Kidney (tissue), 22 donors: ENCODE measurements at places on chromosomes 12 and 14.

DNA sequence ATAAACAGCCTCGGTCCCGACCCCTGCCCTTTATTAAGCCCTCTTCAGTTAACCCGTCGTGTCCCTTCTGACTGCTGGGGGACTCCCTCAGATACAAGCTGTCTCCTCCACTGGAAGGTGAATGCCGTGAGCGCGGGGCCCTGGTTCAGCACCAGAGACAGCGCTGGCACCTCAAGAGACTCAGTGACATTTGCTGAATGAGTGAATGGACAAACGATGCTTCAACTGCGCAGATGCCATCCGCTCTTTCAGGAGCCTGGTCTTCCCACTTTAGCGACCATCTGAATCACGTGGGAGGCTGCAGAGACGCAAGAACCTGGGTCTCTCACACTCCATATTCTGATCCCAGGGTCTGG is 92.6 kb upstream of the SFSWAP start:
- no peak for DNase-seq

- no peak for DNase-seq
Observed at GRCh38 chr12:52806821-52807543, 6.9 kb downstream of the KRT4 start.

GRCh38 chr12:21155522-21156351 is 24.7 kb downstream of the SLCO1B1 start:
- DNase-seq = no peak

- no peak for DNase-seq
Observed at GRCh38 chr14:35412272-35413056, 7.9 kb upstream of the NFKBIA start.

GRCh38 chr14:37641117-37641516 is 45.7 kb downstream of the TTC6 start:
- no peak for DNase-seq

DNA sequence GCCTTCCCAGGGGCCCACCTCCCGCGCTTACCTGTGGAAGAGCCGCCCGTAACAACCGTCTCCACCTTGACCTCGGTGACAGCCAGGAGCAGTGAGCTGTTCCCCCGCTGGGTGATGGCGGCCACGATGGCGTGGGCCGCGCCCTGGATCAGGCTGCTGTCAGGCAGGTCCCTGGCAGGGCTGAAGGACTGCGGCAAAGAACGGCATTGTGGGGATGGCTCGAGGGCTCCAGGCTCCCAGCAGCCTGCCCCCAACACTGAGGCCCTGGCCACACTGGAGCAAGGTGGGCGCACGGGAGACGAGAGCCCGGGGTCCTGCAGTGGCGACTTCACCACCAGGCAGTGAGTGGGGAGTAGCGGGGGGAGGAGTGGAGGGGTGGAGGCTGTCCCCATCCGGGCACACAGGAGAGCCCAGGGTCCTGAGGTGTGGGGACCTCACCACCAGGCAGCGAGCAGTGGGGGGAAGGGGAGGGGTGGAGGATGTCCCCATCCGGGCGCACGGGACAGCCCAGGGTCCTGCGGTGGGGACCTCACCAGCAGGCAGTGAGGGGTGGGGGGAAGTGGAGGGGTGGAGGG is 25.0 kb downstream of the JAG2 start:
- DNase-seq = no peak

DNA sequence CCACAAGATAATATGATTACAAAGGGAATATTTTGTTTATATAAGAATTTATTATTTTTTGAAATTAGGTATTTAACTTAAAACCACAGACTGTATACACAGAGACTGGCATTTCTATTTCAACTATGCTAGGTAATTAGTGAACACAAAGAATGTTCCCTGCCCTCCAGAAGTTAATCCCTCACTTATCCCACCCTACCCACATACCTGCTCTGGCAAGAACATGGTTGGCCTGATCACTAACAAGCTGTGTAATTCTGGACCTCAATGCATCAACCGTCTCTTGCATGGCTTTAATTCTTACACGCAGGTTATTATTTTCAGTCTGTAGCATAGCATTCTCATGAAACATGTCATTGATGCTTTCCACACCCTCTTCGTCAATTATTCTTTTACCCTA is 85.9 kb downstream of the KIF21A start:
- no peak for DNase-seq

GRCh38 chr14:69606258-69607184 is 4.9 kb upstream of the SUSD6 start:
- no peak for DNase-seq

DNA sequence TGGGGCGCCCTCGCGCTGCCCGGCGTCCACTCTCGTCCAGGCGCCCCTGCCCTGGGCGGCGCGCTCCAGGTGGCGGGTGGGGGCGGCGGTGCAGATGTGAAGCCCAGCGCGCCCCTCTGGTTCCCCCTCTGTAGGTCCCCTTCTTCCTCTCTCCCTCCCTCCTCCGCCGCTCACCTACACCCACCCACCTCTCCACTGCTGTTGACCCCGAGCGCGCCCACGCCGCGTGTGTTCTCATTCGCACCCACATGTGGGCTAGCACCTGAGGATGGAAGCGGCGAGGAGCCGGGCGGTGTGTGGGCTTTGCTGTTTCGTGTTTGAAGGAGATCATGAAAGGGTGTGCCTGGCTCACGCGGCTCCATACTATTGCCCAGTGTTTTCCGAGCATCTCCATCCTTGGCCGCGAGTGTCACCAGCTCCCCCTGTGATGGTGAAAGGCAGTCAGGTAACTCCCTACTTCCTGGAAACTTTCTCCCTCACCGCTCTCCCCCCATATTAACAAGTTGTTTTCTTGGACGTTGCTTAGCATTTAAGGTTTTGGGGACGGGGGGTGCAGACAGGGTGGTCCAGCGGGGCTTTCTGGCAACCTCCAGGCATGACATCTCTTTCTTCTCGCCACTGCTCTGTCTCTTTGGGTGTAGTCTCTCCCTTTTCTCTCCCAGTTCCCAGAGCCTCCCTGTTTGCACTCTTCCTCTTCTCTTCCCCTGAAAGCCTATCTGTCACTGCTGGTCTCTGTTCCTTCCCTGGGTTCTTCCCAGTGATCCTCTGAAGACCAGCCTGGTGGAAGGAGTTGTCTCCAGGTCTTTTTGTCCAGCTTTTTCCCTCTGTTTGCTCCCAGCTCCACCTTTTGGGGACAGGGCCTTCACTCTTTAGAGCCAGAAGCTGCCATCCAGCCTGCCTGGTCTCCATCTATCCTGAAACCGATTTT is 1.6 kb downstream of the CACNA1C start:
- DNase-seq = no peak

GRCh38 chr14:99579903-99580571 is 24.0 kb downstream of the CCDC85C start:
- DNase-seq = peak; percentile 89

DNA sequence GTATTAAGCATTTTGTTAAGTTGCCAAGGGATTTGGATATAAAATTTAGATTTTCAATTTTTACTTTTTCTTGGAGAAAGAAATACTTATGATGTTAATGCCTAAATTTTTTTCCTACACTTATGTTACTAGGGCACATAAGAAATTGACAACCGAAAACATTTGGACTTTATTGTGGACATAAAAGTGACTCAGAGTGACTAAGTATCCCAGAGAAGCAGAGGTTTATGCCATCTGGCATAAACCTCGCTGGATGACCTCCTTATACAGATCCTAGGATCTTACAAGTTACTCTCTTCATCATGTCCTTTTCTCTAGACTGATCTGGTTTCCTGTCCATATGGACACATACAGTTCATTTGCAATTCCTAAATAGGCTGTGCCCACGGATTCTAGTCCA is 89.8 kb downstream of the RERG start:
- DNase-seq = no peak

DNA sequence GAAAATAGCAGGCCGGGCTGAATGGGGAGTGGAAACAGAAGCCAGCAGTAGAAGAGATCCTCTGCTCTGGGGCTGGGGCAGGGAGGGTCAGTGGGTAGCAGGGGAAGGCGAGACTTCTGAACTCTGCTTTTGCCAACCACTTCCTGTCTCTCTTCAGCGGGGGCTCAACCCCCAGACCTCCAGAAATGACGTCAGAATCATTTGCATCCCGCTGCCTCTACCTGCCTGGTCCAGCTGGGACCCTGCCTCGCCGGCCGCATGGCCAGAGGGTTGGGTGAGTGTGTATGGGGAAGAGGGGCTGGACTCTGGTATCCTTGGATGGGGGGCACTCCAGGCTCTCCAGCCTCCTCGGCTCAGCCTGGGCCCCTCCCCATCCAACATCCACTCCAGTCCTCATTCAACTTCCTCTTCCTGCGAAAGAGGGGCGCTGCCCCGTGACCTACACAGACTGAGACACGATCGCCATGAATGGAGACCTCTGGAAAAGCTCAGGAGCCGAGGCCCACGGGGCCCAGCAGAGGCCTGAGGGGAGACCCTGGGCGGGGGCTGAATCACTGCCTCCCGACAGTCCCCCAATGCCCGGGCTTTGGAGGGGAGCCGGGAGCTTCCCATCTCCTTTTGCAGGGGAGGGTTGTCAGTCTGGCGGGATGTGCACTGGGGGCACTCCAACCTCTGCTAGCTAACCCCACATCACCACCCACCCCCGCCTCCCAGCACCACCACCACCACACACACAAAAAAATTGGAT is 458 bp upstream of the HOXC4 start:
- DNase-seq = peak; percentile 53

- no peak for DNase-seq
Observed at GRCh38 chr14:55964091-55964490, 154.1 kb upstream of the PELI2 start.

GRCh38 chr12:39372929-39373328 is 70.0 kb downstream of the KIF21A start:
- no peak for DNase-seq

- DNase-seq = peak; percentile 85
Observed at GRCh38 chr12:124480469-124481256, 86.7 kb downstream of the NCOR2 start.

DNA sequence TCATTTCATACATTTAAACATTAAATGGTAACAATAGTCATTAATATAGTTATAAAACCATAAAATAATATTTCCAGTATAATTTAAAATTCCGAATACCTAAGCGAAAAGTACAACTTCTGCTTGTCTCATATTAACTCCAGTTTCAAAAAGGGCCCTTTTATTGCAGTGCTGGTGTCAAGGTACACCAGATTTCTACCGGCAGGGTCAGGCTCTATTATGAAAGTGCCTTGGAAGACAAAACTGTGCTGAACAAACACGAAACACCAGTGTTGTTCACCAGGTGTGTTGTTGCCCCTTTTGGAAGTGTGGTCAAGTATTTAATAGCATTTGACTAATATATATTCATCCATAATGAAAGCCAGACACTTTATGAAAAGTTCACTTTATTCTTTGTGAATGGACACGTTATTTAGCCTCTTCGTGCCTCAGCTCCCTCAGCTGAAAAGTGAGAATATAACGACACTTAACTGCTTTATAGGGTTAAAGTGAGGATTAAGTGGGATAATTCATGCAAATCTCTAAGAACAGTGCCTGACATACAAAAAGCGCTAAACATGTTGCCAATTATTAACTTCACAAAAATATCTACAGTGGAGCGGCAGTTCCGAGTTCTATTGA is 20.3 kb upstream of the GNS start:
- DNase-seq = no peak

GRCh38 chr12:126847005-126847629 is 1419.9 kb upstream of the TMEM132C start:
- no peak for DNase-seq

- DNase-seq = no peak
Observed at GRCh38 chr12:48861111-48861510, 4.6 kb downstream of the RND1 start.

DNA sequence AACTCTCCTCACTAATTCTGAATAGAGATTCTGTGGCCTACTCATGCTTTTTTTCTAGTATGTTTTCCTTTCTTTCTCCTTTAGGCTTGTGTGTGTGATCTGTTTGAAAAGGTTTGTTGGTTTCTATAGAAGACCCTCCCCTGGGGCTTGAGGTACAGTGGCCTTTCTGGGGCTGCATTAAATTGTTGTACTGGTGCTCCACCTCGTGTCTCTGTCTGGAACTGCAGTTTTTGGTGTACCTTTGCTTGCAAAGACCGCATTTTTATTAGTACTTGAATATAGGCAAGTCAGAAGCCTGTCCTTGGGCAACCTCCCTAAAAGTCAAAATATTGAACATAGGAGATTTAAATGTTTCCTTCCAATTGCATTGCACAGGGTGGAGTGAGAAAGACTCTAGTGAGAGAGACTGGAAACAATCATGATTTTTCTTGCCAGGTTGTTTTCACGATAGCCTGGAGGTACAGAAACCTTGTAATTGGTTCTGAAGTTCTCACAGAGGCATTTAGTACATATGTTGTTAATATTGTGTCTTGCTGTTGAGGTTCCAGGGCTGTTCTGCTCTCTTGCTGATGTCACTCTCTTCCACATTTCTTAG is 39.0 kb downstream of the SLCO1B1 start:
- no peak for DNase-seq

DNA sequence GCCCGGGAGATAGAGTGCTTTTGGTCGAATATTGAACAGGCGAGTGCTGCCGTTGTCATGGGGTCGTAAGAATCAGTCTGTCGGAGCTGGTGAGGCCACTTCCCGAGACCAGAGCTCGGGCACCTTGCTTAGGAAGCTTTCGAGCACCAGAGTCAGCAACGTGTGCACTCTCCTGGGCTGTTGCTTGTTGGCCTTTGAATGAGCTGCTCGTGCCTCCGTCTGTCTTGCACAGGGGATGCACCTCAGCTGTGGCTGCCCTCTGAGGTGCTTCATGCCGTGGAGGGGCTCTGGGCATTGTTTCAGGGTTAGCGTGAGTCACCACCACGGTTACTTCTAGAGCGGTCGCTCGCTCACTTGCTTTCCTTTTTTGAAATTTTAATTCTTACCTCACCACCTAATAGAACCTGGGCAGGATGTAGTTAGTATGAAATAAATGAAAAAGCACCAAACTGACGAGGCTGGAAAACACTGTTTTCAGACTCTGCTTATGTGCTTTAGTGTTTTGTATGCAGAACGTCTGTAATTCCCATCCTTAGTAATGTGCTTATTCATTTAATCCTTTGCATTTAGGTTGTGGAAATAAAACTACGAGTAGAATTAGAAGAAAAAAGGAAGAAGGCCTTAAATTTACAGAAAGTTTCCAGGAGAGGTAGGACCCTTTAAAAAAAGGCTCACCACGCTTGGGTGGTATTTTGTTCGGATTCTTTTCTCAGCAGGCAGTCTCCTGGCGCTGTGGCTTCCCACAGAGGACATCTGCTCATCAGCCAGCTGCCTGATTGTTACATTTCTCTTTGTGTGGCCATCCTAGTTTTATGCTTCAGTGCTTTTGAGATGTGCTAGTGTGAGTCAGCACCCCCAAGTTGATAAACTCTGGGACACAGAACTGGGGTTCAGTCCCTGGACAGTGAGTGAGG is 40.6 kb downstream of the EP400 start:
- DNase-seq = no peak

GRCh38 chr12:101794574-101794973 is 36.2 kb downstream of the GNPTAB start:
- no peak for DNase-seq

DNA sequence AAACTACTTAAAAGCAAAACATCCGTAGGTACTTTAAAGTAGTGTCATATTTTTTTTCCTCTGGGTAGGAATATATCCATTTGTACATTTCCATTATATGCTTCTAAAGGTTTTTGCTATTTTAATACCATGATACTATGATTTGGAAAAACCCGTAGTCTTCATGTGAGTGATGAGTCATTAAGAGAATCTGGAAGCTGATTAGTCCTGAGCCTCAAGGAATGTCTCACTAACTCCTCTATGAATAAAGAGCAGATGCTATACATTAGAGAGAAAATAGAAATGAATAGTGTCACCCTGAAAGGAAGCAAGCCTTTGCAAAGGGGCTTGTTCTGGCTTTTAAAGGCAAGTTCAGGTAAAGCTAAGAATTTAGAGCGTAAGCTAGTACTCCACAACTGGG is 432.1 kb downstream of the CCDC91 start:
- DNase-seq = no peak

- DNase-seq = no peak
Observed at GRCh38 chr12:88241862-88242570, 99.9 kb downstream of the TMTC3 start.

- DNase-seq = no peak
Observed at GRCh38 chr14:33686218-33686617, 264.7 kb downstream of the EGLN3 start.
